ENCODE measurements at places on chromosomes 3 and 15. TPM values are rescaled to one million over a fixed set of nuclear protein-coding genes. Genes with fewer than 3 reads are reported as not detected.

- DNase-seq = no peak
These were observed 22.5 kb downstream of the POPDC2 start for GRCh38 chr3:119637679-119638477.

Gene SLC4A7
- 14.6 TPM for polyA plus RNA-seq

DNA sequence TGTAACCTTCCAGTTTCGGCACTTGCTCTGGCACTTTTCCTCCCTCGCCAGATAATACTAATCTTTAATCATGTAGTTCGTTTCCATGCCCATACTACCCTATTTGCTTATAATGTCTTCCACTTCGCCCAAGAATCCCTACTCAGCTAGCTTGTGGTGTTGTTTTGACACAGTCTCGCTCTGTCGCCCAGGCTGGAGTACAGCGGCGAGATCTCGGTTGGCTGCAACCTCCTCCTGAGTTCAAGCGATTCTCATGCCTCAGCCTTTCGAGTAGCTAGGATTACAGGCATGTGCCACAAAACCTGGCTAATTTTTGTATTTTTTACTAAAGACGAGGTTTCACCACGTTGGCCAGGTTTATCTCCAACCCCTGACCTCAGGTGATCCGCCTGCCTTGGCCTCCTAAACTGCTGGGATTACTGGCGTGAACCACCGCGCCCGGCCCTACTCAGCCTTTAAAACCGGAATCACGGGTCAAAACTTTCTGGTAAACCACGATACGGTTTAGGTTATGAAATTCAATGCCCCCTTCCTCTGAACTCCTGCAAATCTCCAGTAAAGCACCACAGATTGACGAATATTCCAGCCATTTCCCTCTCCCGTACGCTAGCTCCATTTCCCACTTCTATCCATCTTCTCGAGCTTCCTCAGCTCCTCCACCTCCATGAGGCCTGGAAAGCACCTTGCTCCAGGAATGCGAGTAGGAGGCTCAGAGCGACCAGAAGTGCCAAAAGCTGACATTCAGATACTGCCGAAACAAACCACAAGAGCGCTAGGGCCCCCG is 878 bp upstream of the RAD51 start:
- no peak for DNase-seq

GRCh38 chr3:137047240-137047639 is 89.5 kb downstream of the IL20RB start:
- no peak for DNase-seq
